ENCODE measurements at places on chromosomes 13 and 19.

DNA sequence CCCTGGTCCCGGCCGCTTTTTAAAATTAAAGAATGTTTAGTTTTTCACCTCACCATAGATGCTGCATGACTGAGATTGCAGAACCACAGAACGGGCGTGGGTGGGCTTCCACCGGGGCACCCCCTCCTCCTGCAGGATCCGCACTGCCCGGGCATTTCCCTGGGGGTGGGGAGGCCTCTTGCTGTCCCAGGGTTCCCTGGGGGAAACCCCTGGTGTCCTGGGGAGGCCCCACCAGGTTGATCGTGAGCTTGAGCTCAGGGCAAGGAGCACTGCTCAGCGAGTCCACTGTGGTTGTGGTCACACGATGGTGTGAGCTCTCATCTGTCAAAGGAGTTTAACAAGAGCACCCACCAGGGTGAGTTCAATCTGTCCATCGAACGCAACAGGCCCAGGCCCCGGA, 11.4 kb upstream of the TCF3 start:
- DNase-seq = no peak

GRCh38 chr13:97752961-97753668, 200.4 kb upstream of the IPO5 start:
- DNase-seq = no peak

DNA sequence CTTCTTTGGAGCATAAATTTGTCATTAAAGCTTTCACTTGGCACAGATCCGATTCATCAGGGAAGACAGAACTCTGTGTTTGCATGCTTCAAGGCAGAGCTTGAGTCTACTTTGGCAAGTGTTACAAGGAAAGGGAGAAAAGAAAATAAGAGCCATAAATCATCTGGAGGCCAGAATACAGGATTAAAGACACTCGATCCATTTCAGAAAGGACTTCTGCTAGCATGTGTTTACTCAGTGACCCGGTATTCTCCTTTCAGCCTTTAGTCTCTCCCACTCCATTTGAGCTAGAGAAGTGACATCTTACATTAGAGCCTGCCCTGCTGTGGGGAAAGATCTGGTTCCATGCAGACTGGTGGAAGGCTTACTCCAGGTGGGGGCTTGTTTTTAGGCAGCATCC, 306.4 kb downstream of the KLF5 start:
- no peak for DNase-seq

GRCh38 chr19:46271481-46272197, 25.2 kb upstream of the HIF3A start:
- peak; percentile 88 for DNase-seq

DNA sequence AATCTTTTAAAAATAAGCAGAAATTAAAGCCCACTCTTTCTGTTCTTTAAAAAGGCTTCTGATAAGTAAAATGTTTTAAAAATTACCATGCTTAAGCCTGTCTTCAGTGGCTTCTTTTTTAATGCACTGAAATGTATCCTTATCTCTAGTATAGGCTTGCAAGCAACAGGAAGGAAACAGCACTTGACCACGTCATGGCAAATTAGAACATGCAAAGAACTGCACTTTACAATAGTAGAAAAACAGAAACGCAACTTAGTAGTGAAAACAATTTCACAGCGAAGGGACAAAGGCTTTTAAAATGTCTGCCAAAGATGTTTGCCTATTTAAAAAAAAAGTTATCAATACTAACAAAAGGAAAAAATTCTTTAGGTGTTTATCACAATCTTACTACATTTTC, 36.3 kb downstream of the ELF1 start:
- peak; percentile 86 for DNase-seq

DNA sequence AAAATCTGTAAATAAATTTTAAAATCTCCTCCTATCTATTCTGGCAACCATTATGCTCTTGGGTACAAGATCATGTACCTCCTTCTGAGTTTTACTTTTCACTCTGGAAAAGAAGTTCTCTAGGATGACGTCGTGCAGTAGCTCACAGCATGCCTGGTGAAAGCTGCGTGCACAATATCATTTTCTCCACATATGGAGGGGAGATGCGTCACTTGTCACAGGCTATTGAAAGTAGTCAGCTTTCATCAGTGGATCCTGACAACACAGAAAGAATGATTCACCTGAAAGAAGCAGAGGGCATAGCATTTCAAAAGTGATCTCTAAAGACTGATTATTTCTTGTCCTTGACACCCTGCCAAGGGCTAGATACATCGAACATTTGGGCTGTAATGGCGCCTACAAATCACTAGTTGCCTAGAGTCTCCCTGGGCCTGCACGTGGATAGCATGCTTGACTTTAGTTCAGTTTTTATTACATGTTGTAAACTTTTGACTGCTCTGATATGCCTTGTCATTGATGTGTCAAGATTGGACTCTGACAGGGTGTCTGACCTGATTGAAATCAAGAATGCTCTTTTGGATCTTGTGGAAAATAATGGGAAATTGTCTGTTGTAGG, 1365.6 kb downstream of the OLFM4 start:
- no peak for DNase-seq

GRCh38 chr13:34867590-34867989, 74.5 kb upstream of the NBEA start:
- DNase-seq = no peak

DNA sequence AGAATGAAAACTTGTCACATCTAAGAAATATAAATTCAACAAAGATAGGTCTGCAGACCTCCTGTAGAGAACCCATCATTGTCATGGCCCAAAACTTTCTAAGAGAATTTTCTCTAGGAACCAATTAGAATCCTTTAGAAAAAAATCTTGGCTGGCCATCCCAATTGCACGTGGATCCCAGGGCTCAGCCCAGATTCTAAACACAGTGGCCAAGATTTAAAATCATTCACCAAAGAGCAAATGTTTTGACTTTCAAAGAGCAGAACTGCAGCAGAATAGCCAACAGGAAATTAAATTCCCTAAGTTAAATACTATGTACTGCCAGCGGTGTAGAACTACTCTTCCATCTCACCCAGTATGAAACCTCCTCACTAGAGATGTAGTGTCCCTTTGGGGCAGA, 21.3 kb downstream of the IPO5 start:
- peak; percentile 19 for DNase-seq

GRCh38 chr13:65133094-65133493, 2097.0 kb downstream of the PCDH9 start:
- no peak for DNase-seq

DNA sequence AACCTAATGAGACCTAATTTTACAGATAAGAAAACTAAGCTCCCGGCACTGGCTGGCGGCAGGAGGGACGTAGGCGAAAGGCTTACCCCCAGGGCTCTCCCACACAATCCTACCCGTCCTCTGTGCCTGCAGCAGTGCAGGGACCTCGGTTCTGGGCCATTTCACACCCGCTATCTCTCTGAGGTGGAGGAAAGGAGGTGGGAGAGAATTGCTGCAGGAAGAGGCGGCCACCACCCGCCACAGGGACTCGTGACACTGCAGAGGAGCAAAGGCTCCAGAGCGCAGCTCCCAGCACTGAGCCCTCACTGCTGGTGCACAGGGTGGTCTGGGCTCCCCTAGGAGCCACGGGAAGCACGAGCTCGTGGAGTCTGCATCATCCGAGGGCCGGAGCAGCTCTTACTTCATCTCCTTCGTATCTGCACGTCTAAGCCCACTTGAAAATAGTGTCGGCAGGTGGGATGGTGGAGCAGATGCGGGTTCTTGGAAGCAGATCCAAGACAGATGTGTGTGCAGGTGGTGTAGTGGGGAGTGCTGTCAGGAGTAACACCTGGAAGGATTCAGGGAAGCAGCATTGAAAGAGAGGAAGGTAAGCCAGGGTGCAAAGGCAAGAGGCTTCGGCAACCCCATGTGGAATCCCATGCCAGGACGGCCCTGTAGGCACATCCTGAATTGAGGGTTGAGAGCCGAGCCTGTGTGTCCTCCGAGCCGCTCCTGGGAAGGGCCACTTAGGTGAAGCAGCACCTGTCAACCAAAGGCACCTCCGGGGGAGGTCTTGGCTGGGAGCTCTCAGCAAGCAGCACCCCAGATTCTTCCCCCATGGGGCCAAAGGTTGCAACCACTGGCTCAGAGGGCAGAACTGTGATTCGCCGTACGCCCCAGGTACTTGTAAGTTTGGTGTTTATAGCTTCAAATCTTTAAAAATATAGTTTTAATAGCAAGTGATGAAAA, 115.8 kb upstream of the SPACA7 start:
- no peak for DNase-seq

DNA sequence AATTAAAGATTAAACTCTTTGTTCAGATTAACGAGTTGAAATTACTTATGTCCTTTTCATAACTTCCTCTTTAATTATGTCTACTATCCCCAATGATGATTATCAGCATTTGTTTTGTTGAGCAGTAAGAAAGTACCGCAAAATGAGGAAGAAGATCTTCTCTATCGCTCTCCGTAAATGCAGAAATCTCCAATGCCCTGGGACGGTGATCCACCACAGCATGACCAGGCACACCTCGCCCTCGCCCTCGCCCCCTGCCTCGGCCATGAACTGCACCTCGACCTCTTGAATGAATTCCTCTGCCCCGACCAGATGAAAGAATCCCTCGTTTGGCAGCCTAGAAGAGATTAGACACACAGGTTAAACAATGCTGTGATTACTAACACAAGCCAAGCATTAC, 69.1 kb downstream of the RBM26 start:
- DNase-seq = no peak

- DNase-seq = no peak
These were observed 1391.4 kb downstream of the UQCRFS1 start for GRCh38 chr19:27821418-27822018.

DNA sequence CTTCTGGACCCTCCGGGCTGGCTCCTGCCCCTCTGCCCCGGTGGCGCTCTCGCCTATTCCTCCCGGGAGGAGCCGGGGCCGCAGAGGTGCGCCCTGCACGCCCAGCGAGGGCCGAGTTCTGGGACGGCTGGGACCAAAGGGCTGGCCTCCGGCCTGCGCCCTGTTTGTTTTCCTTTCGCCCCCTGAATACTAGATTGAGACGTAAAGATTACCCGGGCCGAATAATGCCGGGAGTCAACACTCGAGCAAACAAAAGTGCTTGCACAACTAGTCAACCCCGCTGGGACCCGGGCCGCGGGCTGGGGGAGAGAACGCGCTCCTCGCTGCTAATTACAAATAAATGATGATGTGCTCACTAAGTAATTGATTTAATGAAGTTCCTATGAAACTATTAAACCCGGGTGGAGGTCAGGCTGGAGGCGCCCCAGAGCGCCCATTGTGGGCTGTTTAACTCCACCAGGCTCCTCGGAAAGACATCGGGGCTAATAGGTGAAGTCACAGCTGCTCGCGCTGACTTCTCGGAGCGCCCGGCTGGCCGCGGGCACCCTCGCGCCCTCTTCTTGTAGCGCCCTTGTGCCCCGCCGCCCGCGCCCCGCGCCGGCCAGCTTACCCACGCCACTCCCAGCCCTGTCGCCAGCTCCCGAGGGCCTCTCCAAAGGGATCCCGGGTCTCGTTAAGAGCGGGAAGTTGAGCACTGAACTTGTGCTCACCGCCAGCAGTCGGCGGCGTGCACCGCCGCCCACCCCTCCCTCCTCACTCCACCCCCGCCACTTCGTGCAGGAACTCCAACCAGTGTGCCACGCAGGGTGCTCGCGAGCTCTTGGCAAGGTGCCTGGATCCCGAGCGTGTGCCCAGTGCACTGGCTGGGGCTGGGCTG, 14.9 kb downstream of the ZIC5 start:
- DNase-seq = no peak

GRCh38 chr19:556611-557382, 12.9 kb downstream of the GZMM start:
- no peak for DNase-seq

GRCh38 chr19:47096721-47097120, 16.9 kb downstream of the ZC3H4 start:
- DNase-seq = no peak

- DNase-seq = no peak
These were observed 11.1 kb downstream of the PGPEP1 start for GRCh38 chr19:18351544-18351943.

DNA sequence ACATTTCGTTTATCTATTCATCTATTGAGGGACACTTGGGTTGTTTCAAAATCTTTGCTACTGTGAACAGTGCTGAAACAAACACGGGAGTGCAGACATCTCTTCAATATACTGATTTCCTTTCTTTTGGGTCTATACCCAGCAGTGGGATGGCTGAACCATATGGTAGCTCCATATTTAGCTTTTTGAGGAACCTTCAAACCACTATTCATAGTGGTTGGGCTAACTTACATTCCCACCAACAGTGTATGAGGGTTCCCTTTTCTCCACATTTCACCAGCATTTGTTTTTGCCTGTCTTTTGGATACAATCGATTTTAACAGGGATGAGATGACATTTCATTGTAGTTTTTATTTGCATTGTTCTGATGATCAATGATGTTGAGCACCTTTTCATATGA, 798.2 kb downstream of the UQCRFS1 start:
- DNase-seq = no peak

GRCh38 chr13:37319031-37319443, 213.6 kb upstream of the CSNK1A1L start:
- DNase-seq = peak; percentile 57

GRCh38 chr13:24261566-24261965, 47.8 kb upstream of the C1QTNF9 start:
- no peak for DNase-seq

GRCh38 chr13:80923907-80924306, 583.0 kb upstream of the SPRY2 start:
- DNase-seq = no peak

DNA sequence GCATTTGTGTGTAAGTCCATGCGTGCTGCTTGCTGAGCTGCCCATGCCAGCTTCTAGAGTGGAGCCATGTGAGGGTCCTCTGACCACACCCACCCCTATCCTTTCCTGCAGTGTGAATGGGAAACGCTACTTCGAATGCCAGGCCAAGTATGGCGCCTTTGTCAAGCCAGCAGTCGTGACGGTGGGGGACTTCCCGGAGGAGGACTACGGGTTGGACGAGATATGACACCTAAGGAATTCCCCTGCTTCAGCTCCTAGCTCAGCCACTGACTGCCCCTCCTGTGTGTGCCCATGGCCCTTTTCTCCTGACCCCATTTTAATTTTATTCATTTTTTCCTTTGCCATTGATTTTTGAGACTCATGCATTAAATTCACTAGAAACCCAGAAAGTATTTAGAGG, 10.3 kb downstream of the TBCB start:
- no peak for DNase-seq

DNA sequence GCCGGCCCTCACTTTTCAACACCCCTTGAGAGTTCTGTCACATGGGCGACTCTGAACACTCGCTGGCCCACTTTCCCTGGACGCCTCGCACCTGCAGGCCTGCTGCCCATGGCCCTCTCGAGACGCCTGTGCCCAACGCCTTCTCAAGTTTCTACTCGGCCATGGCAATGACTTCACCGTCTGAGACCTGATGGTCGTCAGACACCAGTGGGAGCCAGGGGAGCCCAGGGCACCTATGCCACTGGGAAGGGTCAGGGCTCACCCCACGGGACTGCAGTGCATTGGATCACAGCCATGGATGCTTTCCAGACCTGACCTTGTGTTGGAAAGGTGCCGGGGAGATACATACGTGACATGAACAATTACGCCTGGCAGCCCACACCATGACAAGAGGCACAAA, 60.1 kb downstream of the KLF2 start:
- no peak for DNase-seq

Data from fibroblast of the aortic adventitia (primary cell).